Thoracic aorta endothelial cell (primary cell): ENCODE measurements at places on chromosomes 1 and 21. TPM values are rescaled to one million over a fixed set of nuclear protein-coding genes. Genes with fewer than 3 reads are reported as not detected.

PGBD5 gene
- total RNA-seq, result under 0.01 and 0.07 TPM in 2 replicates

DLGAP3 gene
- 0.07 and 0.13 TPM in 2 replicates for total RNA-seq

C1orf94 gene
- not detected in 2 replicates for total RNA-seq

RASAL2 gene
- 25.5 and 37.8 TPM in 2 replicates for total RNA-seq

ASPM gene
- 85.8 and 148 TPM in 2 replicates for total RNA-seq

B3GALT2 gene
- total RNA-seq, result not detected in 2 replicates

MROH9 gene
- total RNA-seq, result not detected in 2 replicates

ETV3L gene
- total RNA-seq, result not detected in 2 replicates

COL11A1 gene
- 0.66 TPM in 1 of 2 replicates, not detected in the other for total RNA-seq

TMEM240 gene
- 3.5 and 4.0 TPM in 2 replicates for total RNA-seq

OPRD1 gene
- not detected in 2 replicates for total RNA-seq

CFAP107 gene
- not detected in 2 replicates for total RNA-seq

SPRR3 gene
- not detected in 2 replicates for total RNA-seq

CLEC20A gene
- not detected in 2 replicates for total RNA-seq
